ENCODE measurements at places on chromosomes 4 and X.
A peak's percentile ranks its signal among the peaks of the same experiment; 100 is the strongest.

DNA sequence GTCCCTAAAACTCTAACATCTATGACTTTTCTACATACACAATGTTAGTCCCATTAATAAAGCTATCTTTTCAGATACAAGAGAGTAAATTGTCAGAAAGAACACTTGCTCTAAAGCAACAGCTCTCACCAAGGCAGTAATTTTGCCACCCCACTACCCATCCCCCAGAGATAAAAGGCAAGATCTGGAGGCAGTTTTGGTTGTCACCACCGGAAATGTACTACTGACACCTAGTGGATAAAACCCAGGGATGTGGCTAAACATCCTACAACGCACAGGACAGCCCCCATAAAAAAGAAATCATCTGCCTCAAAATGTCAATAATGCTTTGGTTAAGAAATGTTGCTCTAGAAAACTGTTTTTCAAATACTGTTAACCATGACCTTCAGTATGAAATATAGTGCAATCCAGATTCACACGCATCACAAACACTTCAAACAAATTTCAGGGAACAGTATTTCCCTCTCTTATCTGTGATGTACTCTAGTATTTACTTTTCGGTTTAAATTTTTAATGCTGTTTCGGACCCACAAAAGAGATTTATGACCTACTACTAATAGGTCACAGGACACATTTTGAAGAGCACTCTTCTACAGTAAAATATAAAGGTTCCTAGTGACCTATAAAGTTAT, 5.1 kb downstream of the FBXL5 start:
- DNase-seq, result peak; percentile 84

DNA sequence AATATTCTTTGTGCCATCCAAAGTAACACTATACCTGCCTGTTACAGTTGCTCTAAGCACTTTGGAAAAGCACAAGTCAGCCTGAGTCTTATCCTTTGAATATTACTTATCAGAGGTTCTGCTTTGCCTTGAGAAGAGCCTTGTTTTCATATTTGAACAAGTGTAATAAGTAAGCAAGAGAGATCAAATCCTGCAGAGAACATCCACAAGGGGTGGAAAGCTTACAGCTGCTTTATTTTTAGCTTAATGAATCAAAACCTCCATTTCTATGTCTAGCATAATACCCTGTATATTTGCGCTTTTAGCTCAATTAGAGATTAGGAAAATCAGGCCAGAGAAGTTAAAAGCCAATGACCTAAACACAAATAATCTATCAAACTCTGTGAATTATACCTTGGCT, 139.8 kb downstream of the CDS1 start:
- DNase-seq, result no peak

DNA sequence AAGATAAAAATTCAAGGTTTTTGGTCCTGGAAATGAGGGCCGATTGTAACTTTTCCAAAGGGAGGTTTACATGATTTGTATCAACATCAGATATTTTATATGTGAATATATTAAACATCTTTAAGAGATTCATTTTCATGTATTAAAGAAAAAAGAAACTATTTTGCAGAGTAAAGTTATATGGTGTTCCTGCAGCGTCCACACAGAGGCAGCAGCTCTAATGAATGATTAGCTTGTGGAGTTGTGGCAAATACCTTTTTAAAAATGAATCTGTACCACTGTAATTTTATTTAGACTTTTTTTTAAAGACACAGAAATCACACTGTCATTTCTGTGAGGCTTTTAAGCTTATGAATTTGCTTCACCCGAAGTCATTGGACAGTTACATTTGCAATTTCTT, 25.6 kb upstream of the FHDC1 start:
- DNase-seq, result no peak

GRCh38 chr4:139886798-139887197, 221.2 kb downstream of the MGST2 start:
- no peak for DNase-seq

DNA sequence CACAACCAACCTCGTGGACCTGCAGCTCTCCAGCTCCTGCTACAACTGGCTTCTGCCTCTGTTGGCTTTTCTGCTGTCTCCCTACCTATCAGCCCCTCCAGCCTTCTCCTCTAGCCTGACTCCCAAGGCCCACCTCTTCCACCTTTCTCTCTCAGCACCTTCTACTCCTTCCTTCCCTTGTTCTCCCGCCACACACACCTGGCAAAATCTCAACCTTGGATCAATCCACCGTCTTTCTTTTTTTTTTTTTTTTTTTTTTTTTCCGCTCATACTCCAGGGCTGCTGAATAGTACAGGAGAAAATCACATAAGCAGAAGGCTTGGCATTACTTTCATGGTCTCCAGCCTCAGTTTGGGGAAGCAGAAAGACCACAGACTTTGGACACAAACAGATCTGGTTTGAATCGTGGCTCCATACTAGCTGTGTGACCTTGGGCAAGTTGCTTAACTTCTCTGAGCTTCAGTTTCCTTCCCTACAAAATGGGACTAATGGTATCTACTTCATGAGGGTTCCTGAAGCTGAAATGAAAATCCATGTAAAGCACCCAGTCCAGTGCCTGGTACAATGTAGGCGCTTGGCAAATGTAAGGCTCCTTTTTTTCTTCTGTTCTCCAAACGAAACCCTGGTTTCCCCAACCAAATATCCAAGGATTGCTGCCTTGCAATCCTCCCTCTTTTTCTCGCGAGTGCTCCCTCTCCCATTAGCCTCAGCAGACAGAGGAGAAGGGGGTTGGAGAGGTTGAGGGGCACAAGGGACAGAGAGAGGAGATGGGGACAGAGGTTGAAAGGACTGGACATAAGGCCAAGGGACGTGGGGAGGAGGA, 1.7 kb downstream of the FGD1 start:
- DNase-seq, result no peak

- DNase-seq, result peak; percentile 20
Measured at GRCh38 chr4:15006416-15007024, 4.2 kb downstream of the CPEB2 start.

GRCh38 chrX:40849906-40850823, 114.8 kb upstream of the MED14 start:
- DNase-seq, result no peak

GRCh38 chr4:164614999-164615398, 138.9 kb upstream of the SMIM31 start:
- DNase-seq, result no peak

DNA sequence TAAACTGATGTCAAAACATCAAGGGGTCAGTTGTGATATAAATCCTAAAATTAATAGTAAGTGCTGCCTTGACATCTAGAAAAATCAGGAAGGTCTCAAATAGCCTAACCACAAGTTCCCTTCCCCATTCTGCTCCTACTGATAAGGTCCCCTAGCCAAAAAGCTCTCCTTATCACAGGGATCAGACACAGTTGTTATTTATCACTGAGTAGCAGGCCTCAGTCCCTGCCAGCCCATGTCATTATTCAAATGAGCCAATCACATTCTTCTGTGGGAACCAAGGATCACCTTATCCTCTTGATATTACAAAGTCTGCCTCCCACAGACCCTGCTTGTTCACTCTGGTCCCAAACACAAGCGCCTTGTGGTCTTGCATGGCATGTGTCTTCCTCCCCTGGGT, 23.3 kb upstream of the TMEM255A start:
- no peak for DNase-seq

- no peak for DNase-seq
Measured at GRCh38 chrX:112820364-112821268, 20.0 kb downstream of the AMOT start.

GRCh38 chr4:182937268-182938204, 20.4 kb upstream of the DCTD start:
- no peak for DNase-seq

- no peak for DNase-seq
Measured at GRCh38 chrX:44082829-44083228, 109.6 kb upstream of the NDP start.

DNA sequence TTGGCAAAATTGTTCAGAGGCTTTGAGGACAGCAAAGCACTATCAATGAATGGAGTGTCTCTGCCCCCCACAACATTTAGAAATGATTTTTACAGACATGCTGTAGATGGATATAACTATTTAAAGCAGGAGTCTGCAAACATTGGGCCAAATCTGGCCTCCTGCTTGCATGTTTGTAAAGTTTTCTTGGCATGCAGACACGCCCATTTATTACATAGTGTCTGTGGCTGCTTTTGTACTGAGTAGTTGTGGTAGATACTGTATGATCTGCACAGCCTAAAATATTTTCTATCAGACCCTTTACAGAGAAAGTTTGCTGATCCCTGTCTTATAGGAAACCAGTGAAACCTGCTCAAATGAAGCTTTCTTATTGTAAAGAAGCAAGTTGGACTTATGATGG, 45.5 kb upstream of the PHEX start:
- DNase-seq, result no peak

Data from activated CD4-positive, alpha-beta T cell treated with anti-CD3 and anti-CD28 coated beads, Interleukin-2, Interleukin-6, amounts not matched to agents 100 ng/mL and 50 ng/mL, durations not matched to agents 16 hours and 8 hours (primary cell).